Cerebellar nuclear complex (tissue), 1 donor: ENCODE measurements at places on chromosomes 2 and 18.

- no peak for DNase-seq
Measured at GRCh38 chr2:217983276-217984233, 19.2 kb downstream of the TNS1 start.

- DNase-seq: no peak
Measured at GRCh38 chr2:84631047-84631446, 114.7 kb downstream of the DNAH6 start.

- no peak for DNase-seq
Measured at GRCh38 chr2:219028996-219029828, 12.1 kb downstream of the CFAP65 start.

DNA sequence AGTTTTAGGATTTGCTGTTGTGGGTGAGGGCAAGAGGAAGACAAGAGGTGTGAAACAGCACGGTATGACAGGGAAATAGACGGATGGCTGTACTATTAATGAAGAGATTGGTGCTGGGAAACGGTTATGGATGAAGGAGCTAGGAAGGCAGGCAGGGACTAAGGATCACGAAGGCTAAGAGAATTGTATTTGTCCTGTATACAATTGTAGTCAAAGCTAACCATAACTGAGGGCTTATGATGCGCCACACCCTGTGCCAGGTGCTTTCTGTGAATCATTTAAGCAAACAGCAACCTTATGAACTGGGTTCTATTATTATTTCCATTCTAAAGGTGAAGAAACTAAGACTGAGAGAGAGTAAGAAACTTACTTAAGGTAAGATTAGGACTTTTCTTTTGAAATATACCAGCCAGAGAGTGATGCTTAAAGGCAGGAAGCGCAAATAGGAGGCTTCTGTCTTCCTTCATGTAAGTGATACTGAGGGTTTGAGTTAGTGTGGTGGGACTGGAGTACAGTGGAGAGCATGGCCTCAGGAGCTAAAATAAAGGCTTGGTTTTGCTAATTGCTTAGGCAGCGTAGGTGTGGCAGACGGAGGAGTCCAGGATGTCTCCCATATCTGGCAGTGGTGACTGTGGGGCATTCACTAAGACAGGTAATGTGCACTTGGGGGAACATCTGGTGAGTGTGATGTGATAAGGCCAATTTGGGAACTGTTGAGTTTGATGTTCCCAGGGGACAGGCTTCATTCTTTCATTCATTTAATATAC, 85.8 kb downstream of the PLEKHM3 start:
- DNase-seq: no peak

- DNase-seq: no peak
Measured at GRCh38 chr2:181393472-181393871, 63.7 kb upstream of the ITGA4 start.

DNA sequence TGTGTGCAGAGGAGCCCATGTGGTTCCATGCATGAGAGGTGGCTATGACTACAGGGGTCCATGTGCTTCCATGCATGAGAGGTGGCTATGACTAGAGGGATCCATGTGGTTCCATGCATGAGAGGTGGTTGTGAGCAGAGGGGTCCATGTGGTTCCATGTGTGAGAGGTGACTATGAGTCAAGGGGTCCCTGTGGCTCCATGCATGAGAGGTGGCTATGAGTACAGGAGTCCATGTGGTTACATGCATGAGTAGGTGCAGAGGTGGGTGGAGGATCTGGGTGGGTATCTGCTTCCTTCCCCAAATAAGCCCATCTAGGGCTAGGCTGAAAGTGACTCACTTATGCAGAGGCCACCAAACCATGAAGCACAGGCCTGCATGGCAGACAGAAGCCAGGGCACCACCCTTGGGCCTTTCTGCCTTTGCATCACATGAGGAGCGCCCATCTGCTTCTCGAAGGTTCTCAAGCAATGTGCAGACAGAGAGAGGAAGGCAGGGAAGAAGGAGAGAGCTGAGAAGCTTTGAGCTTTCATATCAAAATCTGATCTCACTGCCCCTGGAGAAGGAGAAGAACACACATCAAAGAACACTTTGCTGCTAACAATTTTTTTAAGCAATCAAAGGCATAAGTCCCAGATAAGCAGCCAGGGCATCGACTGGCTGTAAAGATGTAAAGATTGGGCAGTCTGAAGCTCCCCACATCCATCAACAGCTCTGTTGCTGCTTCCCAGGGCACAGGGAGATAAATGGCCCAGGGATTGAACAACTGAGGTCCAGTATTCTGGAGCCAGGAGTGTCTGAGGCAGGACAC, 137.6 kb downstream of the TNS1 start:
- no peak for DNase-seq

DNA sequence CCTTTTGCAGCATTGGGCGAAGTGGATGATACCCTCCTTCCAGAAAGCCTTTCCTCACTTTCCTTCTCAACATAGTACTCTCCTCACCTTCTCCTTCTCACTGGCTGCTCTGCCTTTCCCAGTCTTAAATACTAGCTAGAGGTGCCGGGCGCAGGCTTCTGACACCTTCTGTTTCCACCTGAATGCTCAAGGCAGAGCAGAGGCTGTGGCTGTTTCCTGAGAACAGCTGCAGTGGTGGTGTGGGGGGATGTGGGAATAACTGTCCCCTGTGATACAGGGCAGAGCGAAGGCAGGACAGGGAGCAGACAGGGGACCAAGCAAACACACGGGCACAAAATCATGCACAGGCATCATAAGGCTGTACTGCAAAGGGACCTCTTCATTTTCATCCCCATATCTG, 303.1 kb downstream of the SS18 start:
- DNase-seq: no peak

DNA sequence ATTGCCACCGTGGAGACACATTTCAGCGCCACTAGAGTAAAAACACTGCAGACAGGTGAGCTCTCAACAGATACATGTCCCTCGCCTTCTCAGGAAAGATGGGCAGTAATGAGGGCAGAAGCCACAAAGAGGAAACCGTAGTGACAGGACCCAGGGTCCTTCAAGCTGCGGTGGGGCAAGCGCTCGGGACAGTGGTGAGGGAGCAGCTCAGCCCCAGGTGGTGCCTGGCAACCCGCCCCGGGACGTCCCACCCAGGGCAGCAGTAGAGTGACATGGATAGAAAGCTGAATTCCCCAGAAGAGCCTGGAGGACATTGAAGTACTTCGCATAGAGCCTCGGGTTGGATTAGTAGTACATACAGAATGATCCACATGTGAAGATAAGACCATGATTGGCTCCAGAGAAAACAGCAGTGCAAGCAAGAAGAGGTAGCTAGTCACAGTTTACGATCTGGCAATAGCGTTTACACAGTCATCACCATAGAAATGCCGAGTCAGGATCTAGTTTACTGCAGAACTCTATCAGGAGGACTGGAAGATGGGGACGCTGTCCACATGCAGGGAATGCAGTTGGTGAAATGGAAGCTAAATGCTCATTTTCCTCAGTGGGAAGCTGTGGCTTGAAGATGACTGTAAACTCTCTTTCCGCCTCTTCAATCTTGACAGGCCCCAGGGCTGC, 37.4 kb upstream of the ALPP start:
- no peak for DNase-seq

DNA sequence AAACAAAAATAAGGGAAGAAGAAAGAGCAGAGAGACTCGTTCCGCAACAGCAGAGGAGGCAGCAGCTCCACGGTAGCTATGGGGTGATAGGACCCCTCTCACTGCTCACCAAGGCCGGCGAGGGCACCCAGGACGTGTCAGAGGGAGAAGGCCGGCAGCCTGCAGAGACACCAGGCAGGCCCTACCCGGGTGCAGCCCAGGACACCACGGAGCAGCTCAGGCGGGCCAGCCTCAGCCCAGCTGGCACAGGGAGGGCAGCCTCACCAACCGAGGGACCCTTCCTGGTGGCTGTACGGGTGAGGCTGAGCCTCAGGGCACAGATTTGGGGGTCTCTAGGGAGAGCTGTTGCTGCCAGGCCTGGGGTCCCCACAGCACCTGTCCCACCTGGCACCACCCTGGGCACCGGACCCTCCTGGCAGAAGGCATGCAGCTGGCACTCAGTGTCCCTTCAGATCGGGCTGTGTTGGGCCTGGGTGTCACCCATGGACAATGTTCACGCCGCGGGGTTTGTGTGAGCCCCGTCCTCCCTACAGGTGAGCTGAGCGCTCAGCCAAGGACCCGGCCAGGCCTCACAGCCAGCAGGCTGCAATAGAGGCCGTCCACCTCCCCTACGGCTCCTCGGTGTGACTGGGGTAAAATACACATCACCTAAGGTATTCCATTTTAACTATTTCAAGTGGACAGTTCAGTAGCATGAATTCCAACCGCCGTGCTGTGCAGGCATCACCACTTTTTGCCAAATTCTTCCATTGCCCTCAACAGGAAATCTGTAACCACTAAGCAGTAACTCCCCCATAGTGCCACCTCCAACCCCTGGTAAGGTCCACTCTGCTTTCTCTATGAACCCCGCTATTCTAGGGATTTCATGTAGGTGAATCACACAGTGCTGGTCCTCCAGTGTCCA, 21.6 kb downstream of the KCNG2 start:
- no peak for DNase-seq

GRCh38 chr2:68190991-68191731, 33.5 kb downstream of the PNO1 start:
- no peak for DNase-seq

- no peak for DNase-seq
Measured at GRCh38 chr18:31402026-31402373, 25.4 kb downstream of the DSG4 start.

DNA sequence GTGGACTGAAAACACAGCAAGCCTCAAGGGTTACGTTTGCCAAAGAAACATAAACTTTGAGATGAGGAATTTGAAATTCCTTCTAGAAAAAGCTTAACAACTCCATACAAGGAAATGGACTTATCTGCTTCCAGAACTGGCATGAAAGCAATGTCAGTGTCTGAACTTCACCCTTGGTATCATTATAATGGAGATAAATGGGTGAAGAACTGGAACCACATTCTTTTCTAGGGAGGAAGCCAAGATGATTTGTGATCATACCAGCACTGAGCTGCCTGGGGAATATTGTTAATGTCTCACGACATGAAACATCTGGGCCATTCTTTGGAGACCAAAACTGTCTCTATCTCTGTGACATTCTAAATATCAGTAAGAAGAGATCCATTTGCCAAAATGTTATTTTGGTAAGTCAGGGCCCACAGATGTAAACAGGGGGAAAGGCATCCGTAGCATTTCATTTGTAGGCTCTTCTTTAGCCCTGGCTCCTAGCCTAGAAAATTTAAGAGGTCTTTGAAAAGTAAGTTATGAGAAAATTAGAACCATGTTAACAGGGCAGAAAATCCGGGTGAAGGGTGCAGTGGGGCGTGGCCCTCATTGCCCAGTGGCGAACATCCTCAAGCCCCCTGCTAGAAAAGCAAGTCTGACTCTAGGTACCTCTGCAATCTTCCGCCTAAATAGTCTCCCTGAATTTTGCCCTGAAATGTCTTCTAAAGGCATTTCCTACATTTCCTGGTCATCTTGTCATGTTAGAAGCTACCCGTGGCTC, 295.3 kb upstream of the EPAS1 start:
- DNase-seq: no peak

- DNase-seq: no peak
Measured at GRCh38 chr2:61340242-61340641, 130.6 kb downstream of the USP34 start.

GRCh38 chr2:133306236-133306635, 262.0 kb downstream of the NCKAP5 start:
- DNase-seq: no peak

GRCh38 chr2:26978061-26978596, 7.7 kb downstream of the MAPRE3 start:
- DNase-seq: no peak

- DNase-seq: no peak
Measured at GRCh38 chr2:54015798-54016699, 45.3 kb upstream of the PSME4 start.

GRCh38 chr2:46347648-46348280, 50.6 kb downstream of the EPAS1 start:
- no peak for DNase-seq

DNA sequence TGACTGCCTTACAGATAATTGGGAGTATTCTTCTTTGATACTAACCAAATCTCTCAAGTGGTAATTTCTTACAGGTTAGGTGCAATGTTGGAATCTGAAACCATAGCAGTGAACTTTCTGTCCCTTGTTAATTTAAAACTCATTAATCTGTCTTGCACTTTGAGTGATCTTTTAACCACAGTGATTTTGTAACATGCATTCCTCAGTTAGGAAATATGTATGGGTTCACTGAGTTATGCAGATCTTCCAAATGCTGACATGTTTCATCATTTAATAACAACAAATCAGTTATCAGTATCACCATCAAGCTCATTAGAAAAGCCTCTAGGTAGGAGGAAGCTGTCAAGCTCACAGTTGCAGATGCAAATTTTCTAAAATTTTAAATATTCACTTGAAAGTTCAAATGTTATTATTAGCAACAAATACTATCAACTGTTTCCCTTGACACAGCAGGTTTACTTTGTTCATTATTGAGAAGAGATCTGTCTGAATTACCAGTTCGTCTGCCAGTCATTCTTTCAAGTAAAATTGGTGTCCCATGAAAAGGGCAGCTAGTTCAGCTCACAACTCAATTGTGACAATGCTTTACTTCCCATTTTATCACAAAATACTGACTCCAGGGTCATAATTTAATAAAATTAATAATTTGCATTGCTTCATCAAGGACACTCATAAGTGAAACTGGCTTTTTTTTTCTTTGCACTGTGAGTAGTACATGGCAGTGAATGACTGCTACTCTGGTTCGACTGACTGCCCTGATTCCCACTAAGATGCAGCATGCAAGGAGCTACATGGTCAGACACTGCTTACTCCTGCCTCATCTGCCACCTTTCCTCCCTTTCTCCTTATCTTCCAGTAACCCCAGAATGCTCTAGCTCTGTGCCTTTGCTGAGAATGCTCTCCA, 31.6 kb downstream of the SUCLG1 start:
- no peak for DNase-seq

GRCh38 chr2:133605766-133606137, 37.5 kb upstream of the NCKAP5 start:
- no peak for DNase-seq

DNA sequence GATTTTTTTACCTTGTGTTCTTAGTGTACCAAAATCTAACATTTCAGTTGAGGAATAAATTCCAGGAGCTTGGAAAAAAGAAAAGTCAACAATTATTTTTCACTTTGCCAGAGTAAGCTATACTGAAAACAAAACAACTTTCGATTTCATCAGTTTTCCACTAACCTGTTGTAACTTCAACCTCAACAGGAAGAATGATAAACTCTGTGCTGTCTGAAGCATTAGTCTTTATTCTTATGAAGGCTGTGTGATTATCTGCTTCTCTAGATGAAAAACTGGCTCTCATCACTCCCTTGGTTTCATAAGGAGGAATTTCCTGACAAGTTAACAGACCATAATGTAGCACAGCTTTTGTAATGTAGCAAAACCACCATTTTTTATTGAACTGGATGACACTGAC, 121.2 kb downstream of the ZAP70 start:
- no peak for DNase-seq

- DNase-seq: no peak
Measured at GRCh38 chr2:127622561-127623387, 23.2 kb upstream of the GPR17 start.

DNA sequence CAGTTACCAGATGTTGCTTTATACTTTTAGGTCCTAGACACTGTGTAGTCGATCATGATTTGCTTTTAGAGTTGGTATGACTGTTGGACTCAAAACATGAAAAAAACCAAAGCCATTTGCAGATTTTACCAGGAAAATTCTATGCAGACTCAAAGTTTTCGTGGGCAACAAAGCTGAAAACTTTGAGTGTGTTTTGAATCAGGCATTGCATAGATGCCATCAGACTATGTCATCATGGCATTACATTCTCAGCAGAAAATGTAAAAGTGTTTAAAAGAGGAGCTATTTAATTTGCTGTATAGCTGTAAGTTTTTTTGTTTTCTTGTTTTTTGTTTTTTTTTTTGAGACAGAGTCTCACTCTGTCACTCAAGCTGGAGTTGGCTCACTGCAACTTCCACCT, 43.5 kb upstream of the ELAC1 start:
- no peak for DNase-seq

GRCh38 chr2:9356261-9356660, 67.1 kb downstream of the ITGB1BP1 start:
- no peak for DNase-seq
